Caudate nucleus (tissue), 63 donors: ENCODE measurements at places on chromosomes 7 and 10.

- DNase-seq: no peak
These were observed 105.2 kb downstream of the THSD7A start for GRCh38 chr7:11726794-11727155.

GRCh38 chr7:28083164-28083997 lies 97.2 kb downstream of the JAZF1 start:
- no peak for DNase-seq

GRCh38 chr7:25853314-25853713 lies 298.7 kb upstream of the NFE2L3 start:
- DNase-seq: no peak

DNA sequence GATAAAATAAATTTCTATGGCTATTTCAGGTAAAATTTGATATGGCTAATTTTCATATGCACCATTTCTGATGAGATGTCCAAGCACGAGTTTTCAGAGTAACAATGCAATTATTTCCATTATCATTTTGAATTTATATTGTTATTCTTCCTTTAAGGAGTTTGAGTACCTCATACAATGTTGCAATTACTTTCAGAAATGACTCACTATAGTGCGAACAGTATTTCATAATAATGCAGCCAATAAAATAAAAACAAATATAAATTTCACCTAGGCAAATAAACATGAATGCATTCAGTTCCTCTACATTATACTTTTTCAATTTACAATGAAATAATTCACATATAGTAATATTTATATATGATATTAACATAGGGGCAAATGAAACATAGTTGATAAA lies 78.8 kb upstream of the LRRN3 start:
- DNase-seq: no peak

GRCh38 chr7:76356823-76357222 lies 2.0 kb downstream of the YWHAG start:
- no peak for DNase-seq

- no peak for DNase-seq
These were observed 36.7 kb upstream of the PRPS1L1 start for GRCh38 chr7:18064242-18064838.

DNA sequence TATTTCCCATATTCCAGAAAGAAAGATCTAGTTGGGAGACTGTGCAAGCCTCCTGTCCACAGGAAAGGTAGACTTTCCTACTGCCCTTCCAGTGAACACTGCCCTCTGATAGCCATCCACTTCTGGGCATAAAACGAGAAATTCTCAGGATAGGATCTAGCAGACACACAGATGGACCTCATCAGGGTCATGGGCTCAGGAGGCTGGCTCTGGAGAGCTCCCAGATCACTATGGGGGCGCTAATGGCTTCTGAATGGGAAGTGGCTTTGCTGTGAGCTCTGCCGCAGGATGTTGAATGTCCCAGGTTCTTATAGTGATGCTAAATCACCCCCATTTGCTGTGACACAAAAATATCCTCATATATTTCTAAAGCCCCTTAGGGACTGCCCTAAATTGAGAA lies 77.1 kb downstream of the SVIL start:
- no peak for DNase-seq

DNA sequence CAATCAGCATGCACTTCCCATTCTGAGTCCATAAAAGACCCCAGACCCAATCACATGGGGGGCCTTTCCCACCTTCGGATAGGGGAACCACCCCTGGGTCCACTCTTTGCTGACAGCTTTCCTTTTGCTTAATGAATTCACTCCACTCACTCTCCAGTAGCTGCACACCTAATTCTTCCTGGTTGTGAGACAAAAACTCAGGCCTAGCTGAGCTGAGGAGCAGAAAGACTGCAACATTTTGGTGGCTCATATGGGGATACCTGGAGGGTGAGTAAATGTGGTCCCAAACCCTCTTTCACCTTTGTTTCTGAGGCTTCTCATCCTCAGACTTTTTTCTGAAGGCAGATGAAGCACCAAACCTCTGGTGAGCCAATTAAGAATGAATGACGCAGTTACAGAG lies 138.1 kb downstream of the WDR11 start:
- DNase-seq: no peak

DNA sequence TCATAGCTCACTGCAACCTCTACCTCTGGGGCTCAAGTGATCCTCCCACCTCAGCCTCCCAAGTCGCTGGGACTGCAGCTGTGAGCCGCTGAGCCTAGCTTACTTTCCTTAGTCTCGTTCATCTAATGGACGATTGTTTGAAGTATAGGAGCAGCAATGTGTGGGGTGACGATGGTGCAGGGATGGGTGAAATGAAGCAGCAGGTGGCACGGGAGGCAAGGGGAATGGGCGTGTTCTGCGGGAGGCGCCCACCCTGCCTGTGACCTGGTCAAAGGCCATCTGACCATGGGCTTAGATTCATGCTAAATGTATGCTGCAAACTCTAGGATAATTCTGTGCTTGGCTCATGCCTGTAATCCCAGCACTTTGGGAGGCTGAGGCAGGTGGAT lies 210.7 kb downstream of the MAD1L1 start:
- no peak for DNase-seq

DNA sequence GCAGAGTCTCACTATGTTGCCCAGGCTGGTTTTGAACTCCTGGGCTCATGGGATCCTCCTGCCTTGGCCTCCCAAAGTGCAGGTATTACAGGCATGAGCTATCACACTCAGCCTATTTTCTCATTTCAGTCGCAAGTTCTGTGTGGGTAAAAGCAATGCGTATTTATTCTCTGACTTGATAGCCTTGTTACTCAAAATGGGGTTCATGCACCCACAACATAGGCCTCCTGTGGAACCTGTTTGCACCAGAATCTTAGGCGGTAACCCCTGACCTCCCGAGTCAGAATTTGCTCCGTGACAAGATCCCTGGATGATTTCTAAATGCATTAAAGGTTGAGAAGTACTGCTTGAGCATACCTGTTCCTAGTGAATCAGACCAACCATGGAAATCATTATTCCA lies 7.3 kb downstream of the IL2RA start:
- no peak for DNase-seq

DNA sequence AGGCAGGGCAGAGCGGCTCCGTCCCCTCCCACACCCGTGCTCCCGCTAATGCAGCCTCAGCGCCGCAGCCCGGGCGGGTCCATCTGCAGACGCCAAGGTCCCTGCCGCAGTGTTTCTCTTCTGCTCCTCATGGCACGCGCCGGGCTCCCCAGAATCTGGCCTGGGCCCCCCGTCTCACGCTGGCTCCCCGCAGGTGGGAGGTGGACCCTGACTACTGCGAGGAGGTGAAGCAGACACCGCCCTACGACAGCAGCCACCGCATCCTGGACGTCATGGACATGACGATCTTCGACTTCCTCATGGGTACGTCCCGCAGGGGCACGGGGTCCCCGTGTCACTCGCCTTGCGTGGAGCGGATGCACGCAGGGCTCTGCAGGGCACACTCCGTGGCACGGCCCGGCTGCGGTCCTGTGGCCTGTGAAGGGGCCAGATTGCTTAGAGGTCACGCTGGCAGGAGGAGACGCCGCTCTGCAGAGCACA lies 33.5 kb upstream of the FOXL3 start:
- DNase-seq: no peak

GRCh38 chr7:141609576-141609975 lies 58.4 kb downstream of the AGK start:
- no peak for DNase-seq

GRCh38 chr10:96998329-96998888 lies 166.3 kb downstream of the LCOR start:
- DNase-seq: no peak

GRCh38 chr7:153509768-153510167 lies 542.4 kb upstream of the DPP6 start:
- DNase-seq: no peak

DNA sequence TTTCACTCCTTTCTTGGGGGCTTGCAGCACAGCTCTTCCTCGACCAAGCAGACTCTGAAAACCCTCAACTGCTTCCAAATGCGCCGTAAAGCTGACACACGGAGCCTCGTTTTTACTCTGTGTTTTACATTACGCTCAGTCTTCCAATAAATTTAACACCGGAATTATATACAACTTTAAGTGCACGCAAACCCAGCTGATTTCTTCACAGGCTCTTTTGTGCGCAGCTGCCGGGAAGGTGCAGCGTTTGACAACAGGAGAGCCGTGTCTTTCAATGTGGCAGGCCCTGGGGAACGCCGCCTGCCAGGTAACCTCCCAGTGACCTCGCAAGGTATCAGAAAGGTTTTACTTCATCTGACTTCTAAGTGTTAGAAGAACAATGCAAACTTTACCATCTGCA lies 35.0 kb downstream of the GFRA1 start:
- DNase-seq: no peak

GRCh38 chr10:48406204-48406603 lies 99.7 kb downstream of the MAPK8 start:
- no peak for DNase-seq

GRCh38 chr10:71782917-71783490 lies 9.7 kb upstream of the VSIR start:
- DNase-seq: no peak

DNA sequence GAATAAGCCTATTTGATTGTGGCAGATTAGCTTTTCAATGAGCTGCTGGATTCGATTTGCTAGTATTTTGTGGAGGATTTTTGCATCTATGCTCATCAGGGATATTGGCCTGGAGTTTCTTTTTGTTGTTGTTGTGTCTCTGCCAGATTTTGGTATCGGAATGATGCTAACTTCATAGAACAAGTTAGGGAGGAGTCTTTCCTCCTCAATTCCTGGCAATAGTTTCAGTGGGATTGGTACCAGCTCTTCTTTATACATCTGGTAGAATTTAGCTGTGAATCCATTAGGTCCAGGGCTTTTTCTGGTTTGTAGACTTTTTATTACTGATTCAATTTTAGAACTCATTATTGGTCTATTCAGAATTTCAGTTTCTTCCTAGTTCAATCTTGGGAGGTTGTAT lies 43.4 kb upstream of the KLF14 start:
- DNase-seq: no peak

DNA sequence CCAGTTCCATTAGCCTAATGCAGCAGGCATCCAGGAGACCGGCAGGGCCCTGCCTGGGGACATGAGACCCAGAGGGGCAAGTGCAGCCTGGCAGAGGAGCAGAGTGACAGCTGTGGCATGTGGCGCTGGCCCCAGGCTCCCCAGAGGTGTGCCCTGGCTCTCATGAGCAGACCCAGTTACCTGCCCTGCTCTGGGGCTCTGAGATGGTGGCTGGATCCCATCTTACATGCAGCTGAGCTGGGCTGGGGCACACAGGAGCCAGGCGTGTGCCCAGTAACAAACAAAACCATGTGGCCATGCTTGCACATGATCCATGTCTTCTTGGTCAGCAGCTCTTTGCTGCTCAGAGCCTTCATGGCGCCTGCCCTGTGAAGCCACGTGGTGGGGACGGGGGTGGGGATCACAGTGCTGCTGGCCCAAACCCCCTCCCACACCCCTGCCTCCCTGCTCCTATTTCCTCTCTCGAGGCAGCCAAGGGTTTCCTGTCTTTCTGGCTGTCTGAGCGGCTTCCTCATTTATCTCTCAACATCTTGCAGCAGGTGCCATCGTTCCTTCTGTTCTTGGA lies 40.3 kb upstream of the GTF2I start:
- peak; percentile 14 for DNase-seq

GRCh38 chr10:82674036-82674435 lies 799.0 kb downstream of the NRG3 start:
- DNase-seq: no peak

GRCh38 chr10:122630526-122630925 lies 69.1 kb downstream of the C10orf120 start:
- no peak for DNase-seq
